ENCODE measurements at places on chromosomes 11 and 22.

DNA sequence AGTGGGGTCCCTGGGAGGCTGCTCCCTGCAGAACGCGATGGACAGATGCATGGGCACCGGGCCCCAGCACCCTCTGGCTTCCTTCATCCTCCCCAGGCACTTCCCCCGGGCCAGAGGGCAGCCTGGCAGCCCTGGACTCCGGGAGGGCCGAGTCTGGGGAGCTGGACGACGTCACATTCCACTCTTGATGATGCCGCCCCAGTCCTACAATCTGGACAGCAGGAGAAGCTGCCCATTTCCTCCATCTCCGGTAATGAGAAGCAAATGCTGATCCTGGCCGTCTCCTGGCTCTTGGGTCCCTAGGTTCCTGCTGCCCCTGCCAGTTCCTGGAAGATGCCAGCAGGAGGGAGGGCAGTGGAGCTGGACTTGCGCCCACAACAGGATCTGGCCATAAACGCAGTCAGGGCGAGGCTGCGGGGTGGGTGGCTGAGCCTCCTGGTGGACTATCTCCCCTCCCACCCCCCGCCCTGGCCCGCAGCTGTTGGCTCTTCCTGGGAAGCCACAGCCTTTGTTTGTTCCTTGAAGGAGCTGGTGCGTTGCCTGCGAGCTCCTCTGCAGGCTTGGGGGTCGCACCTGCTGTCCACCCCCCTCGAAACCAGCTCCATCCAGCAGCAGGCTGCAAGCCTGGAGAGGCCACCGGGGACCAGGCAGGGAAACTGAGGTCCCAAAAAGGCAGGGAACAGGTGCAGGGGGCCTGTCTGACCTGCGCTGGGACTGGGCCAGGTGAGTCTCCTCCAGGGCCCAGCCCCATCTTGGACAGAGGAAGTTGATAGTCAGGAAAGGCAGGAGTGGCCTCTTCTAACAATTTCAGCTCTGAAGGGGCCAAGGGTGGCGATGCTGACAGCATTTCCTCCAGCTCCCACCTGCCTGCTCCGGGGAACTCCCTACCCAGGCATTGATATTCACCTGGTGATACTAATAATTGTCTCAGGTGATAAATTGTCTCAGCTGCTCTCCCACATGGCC is 17.9 kb upstream of the MUC6 start:
- no peak for DNase-seq

DNA sequence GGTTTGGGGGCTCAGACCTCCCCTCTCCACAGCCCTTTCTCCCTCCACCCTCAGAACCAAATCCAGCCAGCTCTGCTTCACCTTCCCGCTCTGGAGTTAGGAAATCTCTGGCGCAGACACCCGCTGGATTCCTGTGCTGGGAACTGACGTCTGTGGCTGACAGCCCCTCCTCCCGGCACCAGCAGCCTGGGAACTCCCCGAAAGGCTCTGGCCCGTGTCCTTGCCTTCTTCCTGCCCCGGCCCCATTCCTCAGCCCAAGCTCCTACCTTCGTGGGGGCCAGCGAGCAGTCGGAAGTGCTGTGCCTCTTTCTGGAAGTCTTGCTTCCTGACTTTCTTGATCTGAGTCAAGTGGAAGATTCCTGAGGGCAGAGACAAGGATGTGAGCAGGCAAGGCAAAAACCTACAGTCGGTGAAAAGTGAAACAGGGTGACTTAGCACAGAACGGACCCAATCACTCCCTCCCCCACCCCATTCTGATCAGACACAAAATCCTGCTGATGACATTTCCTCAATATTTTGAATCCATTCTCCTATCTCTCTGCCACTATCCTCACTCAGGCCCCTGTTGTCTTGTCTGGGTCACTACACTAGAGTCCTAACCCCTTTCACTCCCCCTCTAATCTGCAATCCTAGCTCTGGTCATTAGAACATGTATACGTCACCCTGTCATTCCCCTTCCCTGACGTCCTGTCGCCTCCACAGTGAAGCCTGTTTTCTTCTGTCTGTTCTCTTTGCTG is 34.1 kb downstream of the CHRDL2 start:
- no peak for DNase-seq

DNA sequence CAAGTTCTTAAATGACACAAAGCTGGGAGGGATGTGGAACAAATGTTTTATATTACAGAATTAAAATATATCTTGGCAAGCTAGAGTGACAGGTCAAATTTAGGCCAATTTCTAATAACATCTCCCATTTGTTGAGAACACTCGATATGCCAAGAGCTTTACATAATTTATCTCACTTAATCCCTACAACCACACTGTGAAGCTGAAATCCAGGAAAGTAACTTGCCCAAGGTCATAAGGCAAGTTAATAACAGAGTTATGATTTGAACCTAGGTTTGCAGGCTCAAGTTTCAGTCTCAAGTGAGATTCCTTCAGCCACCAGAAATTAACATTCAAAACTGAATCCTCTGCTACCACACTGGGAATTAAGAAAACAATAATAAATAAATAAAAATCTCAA is 38.3 kb downstream of the RAB30 start:
- DNase-seq, result no peak

DNA sequence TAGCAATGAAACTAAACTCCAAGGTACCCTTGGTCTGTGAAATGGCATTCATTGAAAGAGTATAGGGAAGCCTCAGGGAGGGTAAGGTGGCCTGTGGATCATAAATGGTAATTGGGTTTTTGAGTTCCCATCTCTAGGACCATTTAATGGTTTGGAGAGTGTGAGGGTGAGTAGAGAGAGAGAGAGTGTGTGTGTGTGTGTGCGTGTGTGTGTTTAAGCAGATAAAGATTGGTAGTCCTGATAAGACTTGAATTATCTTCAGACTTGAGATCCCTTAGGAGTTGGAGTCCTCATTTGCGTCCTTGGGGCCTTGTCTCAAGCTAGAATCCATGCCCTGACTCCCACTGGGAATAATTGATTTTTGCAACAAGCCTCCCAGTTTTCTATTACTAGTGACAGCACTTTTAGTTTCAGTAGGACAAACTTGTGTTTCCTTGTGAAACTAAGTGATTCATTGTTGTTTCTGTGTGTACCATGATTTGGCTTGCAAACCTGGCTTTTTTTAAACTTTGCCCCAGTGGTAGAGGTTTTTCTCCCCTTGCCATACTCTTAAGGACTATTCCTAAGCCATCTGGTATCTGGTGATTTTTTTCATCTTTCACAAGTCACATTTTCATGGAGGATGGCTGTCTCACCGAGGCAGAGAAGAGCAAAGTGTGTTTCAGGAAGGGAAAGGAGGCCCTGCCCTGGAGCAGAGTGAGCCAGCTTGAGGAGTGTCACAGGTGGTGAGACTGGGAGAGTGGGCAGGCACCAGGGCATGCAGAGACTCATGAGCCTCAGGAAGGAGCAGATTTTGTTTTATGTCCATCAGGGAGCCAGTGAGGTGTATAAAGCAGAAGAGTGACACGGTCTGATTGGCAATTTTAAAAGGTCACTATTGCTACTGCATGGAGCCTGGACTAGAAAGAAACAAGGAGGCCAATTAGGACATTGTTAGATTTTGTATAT is 26.7 kb downstream of the ALKBH3 start:
- DNase-seq, result no peak

GRCh38 chr11:8577791-8578581 is 16.0 kb downstream of the STK33 start:
- no peak for DNase-seq

All from SJSA1 (cell line).